ENCODE measurements at places on chromosomes 2 and 18.

GRCh38 chr2:240999873-241000541 is 1.6 kb downstream of the SNED1 start:
- DNase-seq = no peak

GRCh38 chr18:12011199-12011956 is 30.1 kb downstream of the IMPA2 start:
- no peak for DNase-seq

DNA sequence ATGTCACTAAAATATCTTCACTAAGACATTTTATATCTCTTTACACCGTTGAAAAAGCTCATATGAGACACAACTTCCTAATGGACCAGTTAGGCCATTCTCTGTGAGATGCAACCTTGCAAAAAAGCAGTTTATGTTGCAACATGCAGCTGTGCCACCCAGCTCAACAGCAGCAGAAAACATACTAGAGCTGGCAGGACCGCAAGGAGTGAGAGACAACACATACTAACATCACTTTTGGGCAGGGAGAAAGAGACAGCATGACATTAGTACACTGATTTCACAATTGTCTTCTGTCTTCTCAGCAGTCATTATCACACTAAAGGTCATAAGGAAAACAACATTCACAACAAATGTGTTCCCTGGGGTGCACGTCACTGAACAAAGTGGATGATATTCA is 122.9 kb downstream of the EPB41L3 start:
- no peak for DNase-seq

GRCh38 chr18:57475903-57476302 is 40.7 kb downstream of the ONECUT2 start:
- DNase-seq = no peak

GRCh38 chr2:98959810-98960507 is 23.9 kb upstream of the CRACDL start:
- DNase-seq = no peak

- no peak for DNase-seq
These were observed 130.7 kb downstream of the WDSUB1 start for GRCh38 chr2:159155791-159156190.

- no peak for DNase-seq
These were observed 336.1 kb upstream of the PKDCC start for GRCh38 chr2:41711736-41712135.

- no peak for DNase-seq
These were observed 125.3 kb downstream of the METTL8 start for GRCh38 chr2:171308280-171309054.

- no peak for DNase-seq
These were observed 141.6 kb downstream of the SRBD1 start for GRCh38 chr2:45469314-45470099.

- peak; percentile 64 for DNase-seq
These were observed 160.6 kb downstream of the PRKCE start for GRCh38 chr2:45812011-45812500.

DNA sequence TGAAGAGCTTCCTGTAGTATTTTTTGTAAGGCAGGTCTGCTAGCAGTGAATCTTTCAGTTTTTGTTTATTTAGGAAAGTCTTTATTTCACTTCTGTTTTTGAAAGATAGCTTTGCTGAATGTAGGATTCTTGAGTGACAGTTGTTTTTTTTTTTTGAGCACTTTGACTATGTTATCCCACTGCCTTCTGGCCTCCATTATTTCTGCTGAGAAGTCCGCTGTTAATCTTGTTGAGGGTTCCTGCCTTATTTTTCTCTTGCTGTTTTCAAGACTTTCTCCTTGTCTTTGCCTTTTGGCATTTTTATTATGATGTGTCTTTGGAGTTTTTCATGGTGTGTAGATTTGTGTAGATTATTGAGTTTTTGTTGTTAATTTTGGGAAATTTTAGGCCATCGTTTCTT is 21.9 kb downstream of the RBFA start:
- no peak for DNase-seq

GRCh38 chr2:134110532-134110931 is 143.3 kb upstream of the MGAT5 start:
- DNase-seq = no peak

All from DMS79 treated with DMSO at 0.1 percent for 48 hours (cell line).